Calu3 (cell line): ENCODE measurements at places on chromosomes 4 and X. TPM values are rescaled to one million over a fixed set of nuclear protein-coding genes. Genes with fewer than 3 reads are reported as not detected.

RNF150 gene
- total RNA-seq, result 0.14 and 0.17 TPM in 2 replicates

ASB5 gene
- total RNA-seq, result not detected in 2 replicates

NMU gene
- total RNA-seq, result 3.8 and 4.1 TPM in 2 replicates

CT47B1 gene
- total RNA-seq, result not detected in 2 replicates
